ENCODE measurements at places on chromosomes 2 and 18.

DNA sequence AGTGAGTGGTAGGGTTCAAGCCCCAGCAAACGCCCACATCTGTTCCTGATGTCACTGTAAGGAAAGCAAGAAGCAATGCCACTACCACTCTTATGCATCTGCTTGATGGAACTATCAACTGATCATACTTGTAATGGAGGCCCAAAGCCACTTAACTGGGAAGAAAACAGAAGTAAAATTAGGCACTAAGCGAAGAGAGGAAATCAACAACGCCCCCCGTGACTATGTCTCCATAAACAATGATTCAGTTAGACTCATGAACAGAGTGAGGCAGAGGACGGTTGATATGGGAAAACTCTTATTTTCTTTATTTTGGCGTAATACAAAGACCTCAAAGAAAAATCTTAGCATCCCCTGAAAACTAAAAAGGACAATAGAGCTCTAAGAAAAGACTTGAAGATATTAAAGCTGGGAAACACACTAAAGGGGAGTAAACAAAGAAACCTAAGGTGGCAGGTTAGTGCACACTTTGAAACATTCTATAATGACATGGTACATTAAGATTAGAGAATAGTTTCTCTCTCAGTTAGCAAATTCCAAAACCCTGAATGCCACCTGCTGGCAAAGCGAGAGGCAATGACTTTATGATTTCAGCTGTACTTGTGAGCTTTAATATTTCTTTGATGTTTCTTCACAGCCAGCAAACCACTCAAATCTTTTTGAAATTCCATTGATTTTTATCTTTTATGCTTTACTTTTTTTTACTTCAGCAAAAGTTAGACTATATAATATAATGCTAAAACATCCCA lies 86.5 kb downstream of the LRP2 start:
- no peak for DNase-seq

DNA sequence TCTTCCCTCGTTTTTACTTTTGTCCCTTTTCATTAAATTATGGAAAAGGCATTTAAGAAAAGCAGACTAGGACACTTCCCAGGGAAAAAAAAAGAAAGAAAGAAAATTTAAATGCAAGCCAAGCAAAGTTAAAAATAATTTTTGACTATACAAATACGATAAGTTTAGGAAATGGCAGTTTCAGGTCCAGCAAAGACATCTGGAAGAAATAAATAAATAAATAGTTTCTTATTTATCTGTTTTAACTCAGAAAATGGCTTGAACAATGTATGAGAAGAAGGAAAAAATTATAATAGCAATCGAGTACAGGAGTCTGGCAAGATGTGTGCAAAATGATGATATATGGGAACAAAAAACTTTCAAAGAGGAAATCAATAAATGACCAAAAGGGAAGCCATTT lies 114.6 kb upstream of the NCKAP5 start:
- DNase-seq, result no peak

- no peak for DNase-seq
These were observed 17.0 kb downstream of the SNED1 start for GRCh38 chr2:241015439-241015838.

DNA sequence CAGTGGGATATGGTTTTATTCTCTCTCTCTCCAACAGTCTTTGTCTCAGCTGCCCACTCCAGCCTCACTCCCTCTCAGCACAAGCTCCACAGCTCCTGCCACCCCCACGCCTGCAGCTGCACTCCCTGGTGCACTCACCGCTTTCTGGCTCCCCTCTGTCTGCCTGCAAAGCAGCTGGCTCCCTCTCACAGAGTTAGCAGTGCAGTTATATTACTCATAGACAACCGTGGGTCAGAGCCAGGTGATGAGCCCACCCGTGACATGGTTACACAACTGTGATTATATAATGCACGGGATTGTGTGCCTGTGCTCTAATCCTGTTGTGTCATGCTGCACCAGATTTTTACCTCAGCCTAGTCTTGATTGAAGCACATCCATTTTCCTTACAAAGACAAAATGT lies 276.9 kb upstream of the CHAC2 start:
- DNase-seq, result no peak

- DNase-seq, result no peak
These were observed 232.2 kb downstream of the TRIB2 start for GRCh38 chr2:12948961-12949353.

DNA sequence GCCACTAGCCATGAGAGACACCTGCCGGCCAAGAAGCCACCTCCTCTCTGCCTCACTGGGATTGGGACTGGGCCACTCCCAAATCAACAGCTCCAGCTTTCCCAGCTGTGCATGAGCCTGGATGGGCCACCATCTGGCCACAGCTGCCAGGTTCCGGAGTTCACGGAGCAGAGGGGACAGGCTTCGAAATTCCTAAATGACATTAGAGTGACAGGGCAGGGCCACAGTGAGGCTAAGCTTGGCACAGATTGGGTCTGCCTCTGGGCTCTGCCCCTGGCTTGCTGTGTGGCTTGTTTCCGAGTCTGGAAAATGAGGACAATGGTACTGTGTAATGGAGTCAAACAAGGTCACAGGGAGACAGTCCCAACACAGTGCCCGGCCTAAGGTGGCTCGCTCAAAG lies 6.5 kb downstream of the DIPK1C start:
- DNase-seq, result no peak

- no peak for DNase-seq
These were observed 21.0 kb downstream of the C1QL2 start for GRCh38 chr2:119137502-119137901.

GRCh38 chr2:238845583-238846377 lies 2.1 kb upstream of the TWIST2 start:
- no peak for DNase-seq

DNA sequence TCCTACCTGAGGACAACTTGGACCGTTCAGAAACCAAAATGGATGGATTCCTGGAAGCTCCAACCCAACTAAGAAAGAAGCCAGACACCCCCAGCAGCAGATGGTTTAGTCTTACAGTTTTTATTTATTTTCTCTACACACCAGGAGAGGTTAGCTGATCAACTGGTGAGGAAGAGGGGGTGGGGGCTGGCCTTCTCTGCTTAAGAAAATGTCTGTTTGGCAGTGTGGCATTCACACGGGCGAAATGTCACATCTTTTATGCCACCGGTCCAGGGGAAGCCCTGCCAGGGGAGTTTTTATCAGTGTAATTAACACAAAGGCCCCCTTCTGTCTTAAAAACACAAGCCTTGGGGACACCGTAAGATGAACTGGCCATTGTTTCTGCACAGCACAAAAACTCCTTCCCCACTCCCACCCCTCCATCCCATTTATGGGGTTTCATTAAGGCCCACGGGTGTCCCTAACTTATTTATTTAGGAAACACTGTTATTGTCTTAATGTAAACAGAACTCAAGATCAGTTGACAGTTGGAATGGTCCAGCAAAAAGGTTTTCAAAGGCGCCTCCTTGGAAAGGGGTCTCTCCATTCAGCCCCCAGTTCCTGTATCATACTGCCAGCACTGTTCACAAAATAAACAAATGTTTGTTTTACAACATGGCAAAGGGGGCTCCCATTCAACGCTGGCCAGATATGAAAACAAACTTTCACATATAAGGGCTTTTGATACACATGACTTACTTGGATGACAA lies 217.0 kb downstream of the C1D start:
- no peak for DNase-seq

DNA sequence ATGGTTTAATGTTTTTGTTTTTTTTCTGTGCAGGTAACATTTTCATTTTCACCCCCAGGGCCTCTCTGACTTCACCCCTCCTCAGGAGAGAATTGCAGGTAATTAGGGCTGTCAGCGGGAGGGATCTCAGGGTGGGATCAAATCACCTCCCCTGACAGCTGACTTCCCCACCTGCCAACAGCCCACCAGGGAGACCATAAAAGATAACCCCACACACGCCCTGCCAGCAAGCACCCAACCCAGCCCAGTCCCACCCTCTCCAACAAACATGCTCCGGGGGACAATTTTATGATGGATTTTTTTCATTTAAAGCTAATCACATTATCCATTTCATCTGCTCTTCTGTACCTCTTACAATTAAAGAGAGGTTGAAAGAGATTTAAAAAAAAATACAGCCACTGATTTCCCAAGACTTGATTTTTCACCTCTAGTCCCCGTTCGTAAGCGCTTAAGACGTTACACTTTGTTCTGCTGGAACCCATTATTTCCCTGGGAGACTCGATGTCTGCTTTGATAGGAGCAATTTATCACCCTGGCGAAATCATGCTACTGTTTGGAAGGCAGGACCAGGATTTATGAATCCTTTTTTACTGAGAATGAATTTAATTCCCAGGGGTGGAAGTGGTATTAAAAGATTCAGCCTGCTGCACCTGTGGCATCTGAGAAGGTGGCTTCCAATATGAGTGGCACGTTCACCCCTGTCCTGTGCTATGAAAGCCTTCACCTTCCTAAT lies 232.9 kb upstream of the ID2 start:
- no peak for DNase-seq

Data from thoracic aorta (tissue), 2 donors.